ENCODE measurements at places on chromosomes 16 and 17.

- no peak for DNase-seq
Measured at GRCh38 chr17:76051561-76051960, 20.8 kb downstream of the SRP68 start.

DNA sequence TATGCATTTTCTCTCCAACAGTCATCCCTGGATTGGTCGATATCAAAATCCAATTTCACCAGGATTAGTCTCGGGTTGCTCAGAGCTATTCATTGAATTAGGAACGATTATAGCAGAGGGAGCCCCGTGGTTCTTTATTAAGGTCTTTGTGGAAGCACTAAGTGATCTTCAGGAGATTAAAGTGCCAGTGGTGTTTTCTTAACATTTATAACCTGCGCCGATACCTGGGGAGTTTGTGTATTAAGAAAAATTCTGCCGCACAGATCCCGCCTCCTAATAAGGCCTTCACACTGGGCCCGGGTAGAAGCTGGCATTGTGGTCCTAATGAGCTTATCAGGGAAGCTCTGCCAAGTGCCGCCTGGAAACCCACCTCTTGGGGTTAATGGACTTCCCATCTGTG, 238.7 kb downstream of the RBFOX1 start:
- no peak for DNase-seq

- no peak for DNase-seq
Measured at GRCh38 chr17:48095611-48096010, 5.7 kb downstream of the CBX1 start.

DNA sequence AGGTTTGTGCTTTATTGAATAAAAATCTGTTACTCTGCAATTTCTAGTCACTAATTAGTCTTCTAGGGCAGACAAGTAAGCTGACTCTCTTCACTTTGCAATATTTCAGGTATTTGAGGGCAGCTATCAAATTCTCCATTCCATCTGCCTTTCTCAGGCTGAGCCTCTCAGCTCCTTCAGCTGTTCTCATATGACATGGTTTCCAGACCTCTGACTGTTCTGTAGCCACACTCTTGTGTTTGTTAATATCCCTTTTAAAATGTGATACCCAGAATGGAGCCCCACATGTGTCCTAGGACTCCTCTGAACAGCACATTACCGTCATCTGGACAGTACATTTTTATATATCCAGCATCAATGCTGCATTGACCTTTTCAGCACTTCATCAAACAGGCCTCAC, 46.1 kb upstream of the MTMR4 start:
- DNase-seq = no peak

- no peak for DNase-seq
Measured at GRCh38 chr16:69924777-69925191, 26.4 kb upstream of the CLEC18A start.

DNA sequence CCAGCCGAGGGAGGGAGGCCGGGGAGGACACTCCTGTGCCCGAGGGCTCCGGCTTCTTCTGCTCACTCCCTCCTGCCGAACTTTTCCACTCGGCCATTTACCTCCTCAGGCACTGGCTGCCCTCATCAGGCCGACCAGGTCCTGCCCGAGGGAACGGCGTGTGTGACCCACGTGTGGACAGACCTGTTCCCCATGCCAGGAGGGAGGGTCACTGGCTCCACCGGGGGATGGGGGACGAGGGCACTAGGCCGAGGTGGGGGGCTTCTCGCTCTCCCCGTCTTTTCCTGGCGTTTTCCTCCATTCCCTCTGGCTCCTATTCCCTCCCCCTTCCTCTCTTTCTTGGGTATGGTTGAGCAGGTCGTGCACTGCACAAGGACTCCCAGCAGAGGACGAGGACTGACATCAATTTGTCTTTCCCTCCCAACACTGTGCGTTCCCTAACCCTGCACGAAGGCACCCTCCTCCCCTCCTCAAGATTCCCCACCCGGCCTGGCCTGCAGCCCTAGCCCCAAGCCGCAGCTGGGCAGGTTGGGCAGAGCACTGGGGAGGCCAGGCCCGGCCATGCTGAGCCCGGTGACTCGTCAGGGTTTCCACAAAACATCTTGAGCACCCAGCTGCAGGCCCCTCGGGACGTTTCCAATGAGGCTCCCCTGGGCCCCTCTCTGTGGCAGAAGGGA, 3.2 kb upstream of the IL17C start:
- DNase-seq = no peak

DNA sequence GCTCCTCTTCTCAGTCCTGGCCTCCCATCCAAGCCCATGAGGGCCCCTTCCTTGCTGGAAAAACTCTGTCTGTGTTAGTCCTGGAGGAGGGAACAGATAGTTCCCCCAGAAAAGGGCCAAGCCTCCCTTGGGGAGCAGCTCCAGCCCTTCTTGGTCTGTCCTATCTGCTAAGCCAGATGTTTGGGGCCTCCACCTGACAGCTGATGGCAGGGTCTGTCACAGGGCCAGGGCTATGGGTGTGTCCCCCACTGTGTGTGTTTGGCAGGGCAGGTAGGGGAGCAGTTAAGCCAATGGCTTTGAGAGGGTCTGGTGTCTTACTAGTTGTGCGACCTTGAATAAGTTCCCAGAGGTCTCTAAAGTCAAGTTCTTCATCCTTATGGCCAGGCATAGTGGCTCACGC, 13.6 kb upstream of the SLC4A1 start:
- no peak for DNase-seq

DNA sequence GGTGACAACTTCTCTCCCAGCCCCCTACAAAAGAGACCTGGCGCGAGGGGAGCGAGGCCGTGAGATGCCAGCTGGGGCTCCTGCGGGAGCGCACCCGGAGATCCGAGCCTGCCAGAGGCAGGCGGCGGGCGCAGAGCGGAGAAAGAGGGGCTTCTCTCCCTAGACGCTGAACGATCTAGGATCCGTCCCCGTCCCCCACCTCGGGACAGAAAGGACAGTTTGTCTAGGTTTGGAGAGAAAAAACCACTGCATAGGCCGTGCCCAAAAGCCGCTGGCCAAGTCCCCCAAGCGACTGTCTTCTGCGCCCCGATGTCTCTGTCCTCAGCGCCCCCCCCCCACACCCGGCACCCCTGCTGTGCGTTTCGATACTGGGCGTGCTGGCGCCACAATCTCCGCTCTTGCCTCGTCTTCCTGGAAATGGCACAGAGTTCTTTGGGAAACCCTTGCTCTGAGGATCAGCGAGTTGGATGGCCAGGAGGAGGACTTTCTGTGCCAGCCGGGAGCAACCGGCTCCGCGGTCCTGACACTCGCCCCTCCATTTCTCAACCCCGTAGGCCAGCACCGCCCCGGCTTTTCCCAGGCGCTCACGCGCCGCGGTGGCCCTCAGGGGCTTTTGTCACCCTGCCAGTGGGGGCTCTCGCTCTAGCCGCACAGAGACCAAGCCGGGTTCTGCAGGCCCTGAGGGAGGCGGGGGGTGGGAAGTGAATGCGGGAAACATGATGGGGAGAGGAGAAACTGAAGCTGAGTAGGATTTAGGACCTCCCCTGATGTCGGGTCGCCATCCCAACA, 1.0 kb downstream of the SSTR2 start:
- no peak for DNase-seq

GRCh38 chr17:37019741-37020129, 71.0 kb downstream of the AATF start:
- DNase-seq = no peak

GRCh38 chr17:28416703-28417311, 10.8 kb upstream of the SLC46A1 start:
- DNase-seq = no peak

- no peak for DNase-seq
Measured at GRCh38 chr17:444879-445454, 92.4 kb upstream of the RPH3AL start.

All from cortex of kidney (tissue), 1 donor.